Fibroblast of the aortic adventitia (primary cell): ENCODE measurements at places on chromosomes 7 and 10. TPM values are rescaled to one million over a fixed set of nuclear protein-coding genes. Genes with fewer than 3 reads are reported as not detected.

The DPYSL4 gene
- 0.18 and 4.2 TPM in 2 replicates for total RNA-seq

The DGKB gene
- 0.36 and 1.2 TPM in 2 replicates for total RNA-seq

The CALN1 gene
- total RNA-seq = not detected in 2 replicates

The PDE1C gene
- 7.4 and 187 TPM in 2 replicates for total RNA-seq

The ZNF655 gene
- total RNA-seq = 54.2 and 76.0 TPM in 2 replicates

- no peak for DNase-seq
These were observed 22.6 kb upstream of the MTURN start for GRCh38 chr7:30112103-30112713.

DNA sequence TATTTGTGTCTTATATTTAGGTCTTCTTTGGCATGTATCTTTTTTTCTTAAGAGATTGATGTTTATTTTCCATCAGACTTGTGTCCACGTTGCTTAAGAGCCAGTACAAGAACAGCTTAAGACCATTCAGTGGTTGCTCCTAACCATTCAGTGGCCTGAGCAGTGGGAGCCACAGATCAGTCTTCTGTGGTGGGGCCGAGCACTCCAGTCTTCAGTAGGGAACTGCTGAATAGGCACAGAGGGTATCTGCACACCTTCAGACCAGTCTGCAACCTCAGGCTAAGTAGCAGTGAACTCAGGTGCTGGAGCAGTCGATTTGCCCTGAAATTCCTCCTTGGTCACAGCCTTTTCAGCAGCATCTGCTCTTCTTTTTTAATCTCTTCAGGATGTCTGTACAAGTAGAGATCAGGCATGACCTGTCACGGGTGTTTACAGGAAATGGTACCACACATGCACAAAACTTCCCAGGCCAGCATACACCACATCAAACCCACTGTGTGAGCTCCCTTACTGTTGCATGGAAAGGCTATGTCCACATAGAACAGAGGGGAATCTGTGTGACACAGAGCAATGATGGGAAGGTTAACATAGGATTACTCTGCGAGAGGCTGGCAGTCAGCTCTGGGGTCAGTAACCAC, 51.5 kb downstream of the FAM107B start:
- no peak for DNase-seq

DNA sequence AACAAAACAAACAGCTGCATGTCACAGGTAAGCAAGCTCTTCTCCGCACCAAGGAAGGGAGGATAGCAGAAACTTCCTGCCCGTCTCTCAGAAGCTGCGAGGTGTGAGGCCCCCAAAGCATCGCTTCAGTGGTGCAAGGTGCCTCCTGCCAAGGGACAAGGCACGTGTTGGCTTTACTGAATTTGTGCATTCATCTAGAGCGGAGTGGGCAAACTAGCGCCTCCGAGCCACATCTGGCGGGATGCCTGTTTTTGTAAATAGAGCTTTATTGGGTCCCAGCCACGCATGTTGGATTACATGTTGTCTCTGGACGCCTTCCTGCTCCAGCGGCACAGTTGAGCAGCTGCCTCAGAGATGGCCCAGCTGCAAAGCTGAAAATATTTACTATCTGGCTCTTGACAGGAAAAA, 27.7 kb downstream of the PHYH start:
- DNase-seq = peak; percentile 58

- no peak for DNase-seq
These were observed 52.2 kb downstream of the VKORC1L1 start for GRCh38 chr7:65925040-65925439.

DNA sequence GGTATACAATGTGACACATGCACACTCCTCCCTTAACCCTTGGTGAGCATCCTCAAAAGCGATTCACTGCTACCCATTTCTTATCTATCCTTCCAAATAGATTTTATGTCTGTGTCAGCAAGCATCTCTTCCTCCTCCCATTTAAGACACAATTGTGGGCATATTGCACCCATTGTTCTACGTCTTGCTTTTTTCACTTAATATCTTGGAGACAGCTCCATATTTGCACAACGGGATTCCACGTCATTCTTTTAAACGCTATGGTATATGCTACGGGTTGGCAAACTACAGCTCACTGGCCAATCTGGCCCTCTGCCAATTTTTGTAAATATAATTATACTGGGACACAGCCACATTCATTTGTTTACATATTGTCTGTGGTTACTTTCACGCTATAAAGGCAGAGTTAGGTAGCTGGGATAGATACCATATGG, 88.6 kb downstream of the RNF216 start:
- DNase-seq = peak; percentile 60

DNA sequence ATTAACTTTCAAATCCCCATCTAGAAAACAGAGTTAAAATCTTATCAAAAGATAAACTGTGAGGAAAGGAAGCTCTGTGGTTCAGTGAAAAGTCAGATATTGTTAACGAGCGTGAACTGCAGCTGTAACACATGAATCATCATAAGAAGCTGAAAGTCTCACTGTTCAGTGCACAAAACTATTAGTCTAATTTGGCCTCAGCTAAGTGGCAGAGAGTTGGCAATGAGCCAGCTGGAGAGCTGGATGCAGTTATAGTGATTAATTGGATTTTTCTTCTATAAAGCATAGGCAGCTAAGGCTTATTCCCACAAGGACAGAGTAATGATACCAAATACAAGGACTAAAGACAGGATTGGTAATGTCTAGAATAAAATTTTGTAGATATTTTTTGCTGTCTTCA, 101.1 kb upstream of the ABCB5 start:
- peak; percentile 79 for DNase-seq

- DNase-seq = no peak
These were observed 34.0 kb downstream of the PPP2R2D start for GRCh38 chr10:131934769-131935168.

GRCh38 chr10:3122486-3123205, 49.9 kb downstream of the PITRM1 start:
- peak; percentile 16 for DNase-seq
